Mammary epithelial cell (primary cell): ENCODE measurements at places on chromosomes 4 and X. TPM values are rescaled to one million over a fixed set of nuclear protein-coding genes. Genes with fewer than 3 reads are reported as not detected.

- DNase-seq, result no peak
These were observed 147.8 kb upstream of the KLF3 start for GRCh38 chr4:38516190-38516589.

GRCh38 chr4:183478123-183478522 is 26.7 kb upstream of the ING2 start:
- no peak for DNase-seq

The SFRP2 gene
- not detected in 2 replicates for total RNA-seq

The SHROOM2 gene
- 2.4 and 9.7 TPM in 2 replicates for total RNA-seq

- DNase-seq, result no peak
These were observed 26.5 kb downstream of the HCCS start for GRCh38 chrX:11137543-11138139.

The JCHAIN gene
- total RNA-seq, result 0.33 TPM

DNA sequence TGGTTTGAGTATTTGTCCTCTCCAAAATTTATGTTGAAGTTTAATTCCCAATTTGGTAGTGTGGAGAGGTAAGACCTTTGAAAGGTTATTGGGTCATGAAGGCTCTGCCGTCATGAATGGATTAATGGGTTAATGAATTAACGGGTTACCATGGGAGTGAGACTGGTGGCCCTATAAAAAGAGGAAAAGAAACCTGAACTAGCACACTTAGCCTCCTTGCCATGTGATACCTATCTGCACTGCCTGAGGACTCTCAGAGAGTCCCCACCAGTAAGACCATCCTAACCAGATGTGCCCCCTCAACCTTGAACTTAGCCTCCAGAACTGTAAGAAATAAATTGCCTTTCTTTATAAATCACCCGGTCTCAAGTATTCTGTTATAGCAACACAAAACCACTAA is 39.3 kb downstream of the PAGE1 start:
- DNase-seq, result no peak
